ENCODE measurements at places on chromosomes 2 and 18. TPM values are rescaled to one million over a fixed set of nuclear protein-coding genes. Genes with fewer than 3 reads are reported as not detected.
A peak's percentile ranks its signal among the peaks of the same experiment; 100 is the strongest.

- DNase-seq = no peak
These were observed 4.1 kb upstream of the FABP1 start for GRCh38 chr2:88131999-88132368.

DNA sequence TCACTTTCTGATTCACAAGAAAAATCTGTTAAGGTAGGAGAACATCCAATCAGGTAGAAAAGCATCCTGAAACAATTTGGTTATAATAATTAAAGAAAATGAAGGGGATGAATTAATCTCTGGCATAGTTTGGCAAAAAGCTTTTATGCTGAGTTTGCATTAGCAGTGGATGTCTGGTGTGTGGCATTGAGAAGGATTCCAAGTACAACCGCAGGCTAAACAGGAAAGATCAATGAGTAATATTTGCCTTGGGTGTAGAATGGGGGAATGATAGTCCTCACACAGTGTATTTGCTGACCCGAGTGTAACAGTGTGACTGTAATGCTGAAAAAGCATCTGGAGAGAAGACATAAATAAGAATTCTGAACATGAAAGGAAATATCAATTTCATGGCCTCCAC is 68.3 kb upstream of the SESTD1 start:
- no peak for DNase-seq

DNA sequence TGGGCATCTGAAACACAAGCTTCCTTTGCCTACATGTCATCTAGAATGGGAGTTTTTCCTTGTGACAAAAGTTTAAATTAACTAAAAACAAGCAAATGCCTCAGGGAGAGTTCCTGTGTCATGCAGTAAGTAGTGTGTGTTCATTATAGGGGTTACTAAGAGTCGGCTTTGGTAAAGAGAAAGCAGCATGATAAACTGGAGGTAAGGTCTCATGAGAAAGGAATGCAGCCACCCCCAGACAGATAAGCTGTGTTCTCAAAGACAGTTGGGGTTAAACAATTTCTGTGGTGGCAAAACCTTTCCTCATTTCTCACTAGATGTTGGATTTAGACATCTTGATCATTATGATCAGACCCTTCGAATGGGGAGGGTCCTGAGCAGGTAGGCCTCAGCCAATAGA is 129.7 kb downstream of the MAP4K4 start:
- DNase-seq = no peak

CRACDL gene
- 4.0 TPM for total RNA-seq

GRCh38 chr2:121333834-121334558 is 49.0 kb upstream of the TFCP2L1 start:
- DNase-seq = no peak

- DNase-seq = no peak
These were observed 144.8 kb downstream of the PXDN start for GRCh38 chr2:1599301-1600085.

FLACC1 gene
- 5.0 TPM for total RNA-seq

GRCh38 chr18:62399781-62400308 is 74.7 kb downstream of the TNFRSF11A start:
- DNase-seq = no peak

GRCh38 chr2:232075080-232075479 is 113.6 kb downstream of the DIS3L2 start:
- no peak for DNase-seq

- DNase-seq = no peak
These were observed 249.7 kb downstream of the IKZF2 start for GRCh38 chr2:212901604-212902275.

HOXD8 gene
- total RNA-seq = 0.92 TPM

TRIM54 gene
- total RNA-seq = 291 TPM

SCYGR4 gene
- not detected for total RNA-seq

DNA sequence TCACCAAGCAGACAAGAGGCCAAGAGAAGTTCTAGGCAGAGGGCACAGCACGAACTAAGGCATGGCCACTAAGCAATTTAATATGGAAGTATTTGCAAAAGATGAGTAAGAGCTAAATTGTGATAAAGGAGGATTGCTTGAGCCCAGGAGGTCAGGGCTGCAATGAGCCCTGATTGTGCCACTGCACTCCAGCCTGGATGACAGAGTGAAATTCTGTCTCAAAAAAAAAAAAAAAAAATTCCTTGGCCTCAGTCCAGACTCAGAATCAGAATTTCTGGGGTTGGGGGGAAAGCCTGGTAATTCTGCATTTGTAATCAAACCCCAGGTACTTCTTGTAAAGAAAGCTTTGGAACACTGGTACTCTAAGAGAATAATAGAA is 46.8 kb upstream of the RTN4 start:
- no peak for DNase-seq

RAPGEF4 gene
- 16.6 TPM for total RNA-seq

DNA sequence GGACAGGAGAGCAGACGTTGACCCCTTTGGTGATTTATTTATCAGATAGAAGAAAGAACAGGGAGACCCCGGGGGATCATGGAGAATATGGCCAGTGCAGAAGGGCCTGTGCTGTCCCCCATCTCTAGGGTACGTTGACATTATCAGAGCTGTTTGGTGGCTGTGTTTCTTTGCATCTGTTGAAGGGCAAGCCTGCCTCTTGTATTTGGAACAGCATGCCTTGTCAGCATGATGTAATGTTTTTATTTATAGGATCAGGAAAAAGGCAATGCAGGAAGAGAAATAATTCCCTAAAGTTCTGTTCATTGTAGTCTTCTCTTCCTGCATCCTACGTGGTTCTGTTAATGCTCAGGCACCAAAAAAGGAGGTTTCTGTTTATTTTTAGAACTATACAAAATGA is 49.8 kb upstream of the CABYR start:
- DNase-seq = no peak

- DNase-seq = no peak
These were observed 117.1 kb downstream of the KLHL29 start for GRCh38 chr2:23502096-23502495.

ABCB11 gene
- total RNA-seq = 0.25 TPM

GRCh38 chr18:58581265-58581664 is 47.6 kb downstream of the ALPK2 start:
- no peak for DNase-seq

ALPP gene
- total RNA-seq = not detected

PARD6G gene
- 4.0 TPM for total RNA-seq

MTCL1 gene
- total RNA-seq = 6.7 TPM

DNA sequence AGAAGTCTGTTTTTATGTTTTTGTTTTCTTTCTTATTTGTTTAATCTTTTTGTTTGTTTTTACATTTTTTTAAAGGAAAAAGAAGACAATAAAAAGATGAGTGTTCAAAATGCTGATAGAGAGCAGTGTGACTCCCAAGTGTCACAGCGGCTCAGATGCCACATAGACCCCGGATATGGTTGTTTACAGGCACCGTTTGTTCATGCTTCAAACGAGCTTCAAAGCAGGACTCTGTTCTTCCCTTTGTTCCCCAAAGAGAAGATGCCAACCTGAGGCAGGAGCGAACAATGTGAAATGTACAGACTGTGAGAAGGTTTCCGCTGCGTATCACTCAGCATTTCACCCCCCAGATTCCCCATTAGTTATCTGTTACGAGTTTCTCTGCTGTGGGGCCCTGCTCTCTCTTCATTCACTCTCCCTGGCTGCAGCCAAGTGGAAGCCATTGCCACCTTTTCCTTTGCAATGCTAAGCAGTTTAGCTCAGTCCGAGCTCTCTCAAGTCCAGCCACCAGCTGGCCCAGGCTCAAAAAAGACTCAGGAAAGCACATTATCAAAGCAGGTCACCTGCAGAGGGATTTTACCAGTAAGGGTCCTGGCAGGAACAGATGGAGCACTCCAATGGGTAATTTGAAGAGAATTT is 36.4 kb upstream of the PHLPP1 start:
- DNase-seq = no peak

CFAP210 gene
- total RNA-seq = not detected

GRCh38 chr2:26273501-26273900 is 28.8 kb downstream of the HADHB start:
- no peak for DNase-seq

GRCh38 chr2:46689993-46690392 is 210.6 kb downstream of the TMEM247 start:
- DNase-seq = no peak

DNA sequence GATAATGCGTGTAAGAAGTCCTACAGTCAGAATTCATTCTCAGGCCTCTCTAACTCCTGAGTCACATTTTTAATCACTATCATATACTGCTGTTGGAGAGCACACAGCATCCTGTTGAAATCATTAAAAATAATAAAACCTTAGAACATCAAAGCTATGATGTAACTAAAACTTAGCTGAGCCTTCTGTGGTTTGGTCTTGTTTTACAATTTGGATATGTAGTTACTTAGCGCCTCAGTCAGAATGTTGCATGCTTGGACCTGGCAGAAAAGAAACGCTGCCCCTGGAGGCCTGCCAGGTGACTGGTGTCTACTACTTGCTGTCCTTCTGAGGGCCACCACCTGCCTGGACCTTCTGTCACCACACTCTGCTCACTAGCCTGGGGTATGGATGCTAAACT is 261.1 kb upstream of the RASGRP3 start:
- peak; percentile 76 for DNase-seq

- no peak for DNase-seq
These were observed 677.8 kb downstream of the TSN start for GRCh38 chr2:122433123-122433754.

GRCh38 chr2:224893848-224894247 is 148.4 kb downstream of the DOCK10 start:
- no peak for DNase-seq

- DNase-seq = no peak
These were observed 99.6 kb upstream of the MBOAT2 start for GRCh38 chr2:9102861-9103662.

GRCh38 chr2:237244976-237245646 is 159.4 kb downstream of the COPS8 start:
- DNase-seq = no peak

GCG gene
- not detected for total RNA-seq
